ENCODE measurements at places on chromosomes 12 and 14.

DNA sequence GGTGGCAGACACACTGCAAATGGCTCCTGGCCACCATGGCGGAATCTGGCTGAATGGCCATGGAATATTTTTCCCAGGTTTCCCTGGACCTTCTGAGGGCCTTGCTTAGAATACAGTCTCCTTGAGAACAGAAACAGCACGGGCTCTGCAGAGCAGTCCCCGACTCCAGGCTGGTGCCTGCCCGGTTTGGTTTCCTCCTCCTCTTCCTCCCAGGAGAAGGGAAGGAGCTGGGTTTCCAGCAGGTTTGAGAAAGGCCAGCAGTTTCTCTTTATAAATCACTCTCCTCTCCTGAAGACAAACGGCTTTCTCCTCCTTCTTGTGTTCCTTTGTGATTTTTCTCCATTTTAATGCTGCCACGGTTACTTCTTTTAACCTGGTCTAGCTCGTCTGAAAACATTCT is 106.8 kb upstream of the RFLNA start:
- no peak for DNase-seq

GRCh38 chr12:52307836-52308805 is 13.1 kb downstream of the KRT83 start:
- peak; percentile 48 for DNase-seq

GRCh38 chr14:67623114-67623513 is 3.4 kb downstream of the ARG2 start:
- peak; percentile 43 for DNase-seq

GRCh38 chr14:66076176-66076575 is 410.0 kb upstream of the CCDC196 start:
- DNase-seq = no peak

GRCh38 chr12:104049903-104050356 is at the start of gene GLT8D2:
GLT8D2 (minus strand) TSS chr12:104050187; CDS start chr12:104019648, 30,539 bp downstream.
- DNase-seq = peak; percentile 82

- DNase-seq = no peak
Measured at GRCh38 chr14:94483729-94484275, 7.8 kb upstream of the SERPINA9 start.

- no peak for DNase-seq
Measured at GRCh38 chr14:103836976-103837725, 10.2 kb downstream of the PPP1R13B start.

GRCh38 chr12:75080582-75080981 is 129.1 kb downstream of the KCNC2 start:
- DNase-seq = no peak

- DNase-seq = no peak
Measured at GRCh38 chr12:1907652-1908611, 10.5 kb downstream of the CACNA2D4 start.

- peak; percentile 2 for DNase-seq
Measured at GRCh38 chr14:39467889-39468524, 35.8 kb upstream of the FBXO33 start.

GRCh38 chr12:70549340-70550179 is 87.7 kb downstream of the PTPRB start:
- no peak for DNase-seq

DNA sequence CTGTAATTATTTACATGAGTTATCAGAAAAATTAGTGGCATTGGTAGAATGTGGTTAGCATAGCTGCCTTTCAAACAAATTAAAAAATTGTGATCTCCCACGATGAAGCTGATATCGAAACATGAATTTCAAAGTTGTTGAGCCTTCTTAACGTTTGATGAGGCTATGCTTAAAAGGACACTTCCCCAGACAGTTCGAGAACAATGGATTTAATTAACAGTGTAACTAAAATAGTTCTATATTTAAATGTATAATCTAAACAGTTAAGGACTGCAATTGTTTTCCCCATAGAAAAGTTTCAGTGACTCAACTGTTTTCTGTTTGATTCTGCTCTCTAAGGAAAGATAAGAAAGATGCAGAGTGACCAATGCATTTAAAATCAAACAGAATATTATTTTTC is 1.6 kb downstream of the CLEC2B start:
- DNase-seq = no peak

DNA sequence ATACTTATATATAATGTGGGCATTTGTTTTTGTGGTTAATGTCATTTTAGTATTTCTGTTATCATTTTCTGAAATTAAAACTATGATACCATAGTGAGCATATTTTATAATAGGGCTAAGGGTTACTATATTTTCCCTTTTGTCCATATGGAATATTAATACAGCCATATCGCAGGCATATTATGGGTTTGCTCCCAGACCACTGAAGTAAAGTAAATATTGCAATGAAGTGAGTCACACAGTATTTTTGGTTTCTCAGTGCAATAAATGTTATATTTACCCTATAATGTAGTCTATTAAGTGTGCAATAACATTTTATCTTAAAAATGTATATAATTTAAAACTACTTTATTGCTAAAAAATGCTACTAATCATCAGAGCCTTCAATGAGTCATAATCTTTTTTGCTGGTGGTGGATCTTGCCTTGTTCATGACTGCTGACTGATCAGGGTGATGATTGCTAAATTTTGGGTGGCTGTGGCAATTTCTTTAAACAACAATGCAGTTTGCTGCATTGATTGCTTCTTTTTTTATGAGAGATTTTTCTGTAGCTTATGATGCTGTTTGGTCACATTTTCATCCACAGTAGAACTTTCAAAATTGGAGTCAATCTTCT is 1044.5 kb upstream of the NOVA1 start:
- no peak for DNase-seq

DNA sequence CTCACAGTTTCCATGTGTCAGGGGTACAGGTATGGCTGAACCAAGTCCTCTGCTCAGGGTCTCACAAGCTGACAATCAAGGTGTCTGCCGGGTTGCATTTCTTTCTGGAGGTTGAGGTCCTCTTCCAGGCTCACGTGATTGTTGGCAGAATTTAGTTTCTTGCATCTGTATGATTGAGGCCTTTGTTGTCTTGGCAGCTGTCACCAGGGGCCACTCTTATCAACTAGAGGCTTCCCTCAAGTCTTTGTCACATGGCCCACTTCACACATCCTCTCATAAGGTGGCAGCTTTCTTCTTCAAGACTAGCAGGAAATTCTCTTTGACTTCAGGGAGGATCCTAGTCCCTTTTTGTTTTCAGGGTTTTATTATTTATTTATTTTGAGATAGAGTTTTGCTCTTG is 46.0 kb upstream of the FOS start:
- DNase-seq = no peak

DNA sequence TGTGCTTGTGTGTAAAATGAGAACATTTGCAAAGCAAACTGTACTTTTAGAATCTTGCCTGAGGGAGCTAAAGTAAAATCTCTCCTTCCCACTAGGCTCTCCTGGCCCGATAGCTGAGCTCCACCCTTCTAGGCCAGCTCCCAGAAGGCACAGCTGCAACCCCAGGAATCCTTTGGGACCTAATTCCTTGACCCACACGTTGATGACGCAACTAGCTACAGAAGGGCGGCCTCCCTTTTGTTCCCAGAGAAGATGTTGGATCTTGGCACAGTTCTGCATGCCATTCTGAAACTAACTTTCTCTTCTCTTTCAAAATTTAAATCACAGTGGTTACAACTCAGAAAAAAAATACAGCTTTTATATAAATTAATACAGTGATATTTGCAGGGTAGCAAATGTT is 268.1 kb downstream of the EGLN3 start:
- peak; percentile 72 for DNase-seq

- DNase-seq = no peak
Measured at GRCh38 chr12:111296906-111297463, 71.9 kb downstream of the PHETA1 start.

DNA sequence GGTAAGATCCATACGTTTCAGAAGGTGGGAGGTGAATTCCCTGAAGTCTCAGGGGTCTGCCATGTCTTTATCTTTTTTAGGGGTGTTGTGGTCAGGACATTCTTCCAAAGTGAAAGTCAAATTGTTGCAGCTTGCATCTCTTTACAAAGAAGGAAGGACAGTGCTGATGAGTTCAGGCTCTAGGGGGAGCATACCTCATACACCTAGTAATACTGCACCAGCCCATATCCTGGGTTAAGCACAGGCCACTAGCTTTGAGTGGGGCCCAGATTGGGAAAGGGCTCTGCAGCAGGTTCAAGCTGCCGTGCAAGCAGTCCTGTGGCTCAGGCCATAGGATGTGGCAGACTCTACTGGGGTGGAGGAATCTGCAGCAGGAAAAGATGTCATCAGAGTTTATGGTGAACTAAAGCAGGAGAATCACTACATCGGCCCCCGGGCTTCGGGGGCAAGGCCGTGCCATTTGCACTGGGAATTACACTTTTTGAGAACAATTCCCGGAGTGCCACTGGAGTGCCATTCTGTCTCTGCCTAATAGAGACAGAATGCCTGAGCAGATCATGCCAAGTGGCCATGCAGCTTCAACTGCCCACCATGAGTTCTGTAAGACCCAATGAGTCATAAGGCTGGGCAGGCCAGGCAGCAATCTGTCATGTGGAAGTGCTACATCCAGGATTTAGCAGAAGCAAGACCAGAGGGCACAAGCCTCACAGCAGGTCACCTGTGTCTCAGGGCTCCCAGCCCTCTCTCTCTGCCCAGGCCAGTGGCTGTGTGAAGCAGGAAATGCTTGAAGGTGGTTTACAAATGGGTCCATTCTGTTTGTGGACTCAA is 32.3 kb downstream of the DIO3 start:
- no peak for DNase-seq

- peak; percentile 80 for DNase-seq
Measured at GRCh38 chr12:46556819-46557524, 184.4 kb upstream of the SLC38A2 start.

GRCh38 chr14:69045857-69046475 is 66.9 kb upstream of the ACTN1 start:
- DNase-seq = no peak

DNA sequence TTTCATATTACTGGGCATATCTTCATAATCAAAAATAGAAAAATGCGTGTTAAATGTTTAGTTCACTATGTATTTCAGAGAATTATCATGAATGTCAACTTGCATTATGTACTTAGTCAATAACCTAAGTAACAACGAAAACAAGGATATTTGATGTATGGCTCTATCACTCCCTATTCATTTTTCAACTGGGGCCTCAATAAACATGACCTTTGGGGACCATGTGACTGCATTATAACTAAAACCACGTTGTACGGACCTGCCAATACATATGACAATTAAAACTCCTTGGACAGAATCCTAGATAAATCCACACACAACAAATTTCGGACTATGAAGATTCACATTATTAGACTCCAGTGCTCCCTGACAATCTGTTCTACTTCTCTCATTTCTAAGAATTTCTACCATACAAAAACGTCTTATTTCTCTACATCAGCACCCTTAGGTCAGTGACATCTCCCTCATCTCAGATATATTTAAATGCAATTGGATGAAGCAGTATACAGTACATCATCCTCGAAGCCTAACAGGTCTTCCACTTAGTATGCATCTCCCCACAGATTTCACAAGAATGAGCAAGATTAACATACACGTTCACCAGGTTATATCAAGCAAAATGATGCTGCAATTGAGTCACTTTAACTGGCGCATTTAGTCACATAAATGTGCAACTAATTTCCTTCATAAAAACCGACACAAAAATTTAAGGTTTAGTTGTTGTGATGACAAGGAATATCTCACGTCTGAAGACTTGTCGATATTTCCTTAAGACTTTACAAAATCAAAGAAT is 1.5 kb downstream of the UBE2N start:
- DNase-seq = peak; percentile 16

GRCh38 chr12:80708259-80708974 is 983 bp downstream of the MYF6 start:
- DNase-seq = peak; percentile 71

DNA sequence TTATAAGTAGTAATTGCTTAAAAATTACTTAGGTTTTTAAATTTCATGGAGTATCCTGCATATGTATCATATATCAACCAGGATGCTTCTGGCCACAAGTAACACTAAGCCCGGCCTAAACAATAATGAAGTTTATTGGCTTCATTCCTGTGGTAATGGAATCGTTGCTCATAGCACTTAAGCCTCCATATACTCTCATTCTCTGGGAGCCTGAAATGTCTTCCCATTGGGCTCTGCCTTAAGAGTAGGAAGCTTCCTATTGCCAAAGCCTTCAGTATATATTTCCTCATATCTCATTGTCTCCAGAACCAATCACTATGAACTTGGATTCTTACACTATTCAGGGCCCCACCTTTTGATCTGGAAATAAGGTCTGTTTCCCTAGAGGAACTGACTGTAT is 83.8 kb upstream of the DNM1L start:
- DNase-seq = no peak

- DNase-seq = no peak
Measured at GRCh38 chr12:47801170-47801903, 18.4 kb downstream of the HDAC7 start.

DNA sequence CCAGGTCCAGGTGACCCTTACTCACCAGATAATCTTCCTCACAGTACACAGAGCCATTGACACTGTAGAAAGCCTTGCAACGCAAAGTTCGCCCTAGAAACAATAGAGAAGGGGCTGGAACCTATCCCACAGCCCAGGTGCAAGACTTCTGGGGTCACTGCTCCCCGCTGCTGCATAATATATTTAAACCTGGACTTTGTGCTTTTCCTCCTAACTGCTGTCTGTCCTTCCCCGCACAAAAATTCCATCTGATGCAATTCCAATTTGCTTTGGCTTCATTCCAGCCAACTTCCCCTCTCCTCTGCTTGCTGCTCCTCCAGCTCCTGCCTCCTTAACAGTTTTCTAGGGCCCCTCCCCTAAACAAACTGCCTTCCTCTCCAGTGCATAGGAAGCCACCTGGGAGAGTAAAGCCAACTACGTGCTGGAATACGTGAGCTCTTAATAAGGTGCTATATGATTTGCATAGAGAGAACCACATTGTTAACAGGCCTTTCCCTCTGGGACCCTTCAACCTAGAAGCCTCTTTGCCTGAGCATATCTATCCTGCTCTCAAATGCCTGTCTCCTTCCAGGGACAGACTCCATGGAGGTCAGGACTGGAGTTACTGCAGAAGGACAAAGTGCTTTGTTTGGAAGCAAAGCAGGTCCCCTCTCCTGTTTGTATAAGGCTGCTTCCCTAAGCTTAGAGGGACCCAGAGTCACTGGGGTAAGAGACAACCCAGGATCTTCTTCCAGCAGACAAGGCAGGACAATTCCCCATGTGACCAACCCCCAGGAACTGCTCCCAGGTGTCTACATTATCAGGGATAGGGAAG is 5.5 kb downstream of the AJUBA start:
- no peak for DNase-seq

DNA sequence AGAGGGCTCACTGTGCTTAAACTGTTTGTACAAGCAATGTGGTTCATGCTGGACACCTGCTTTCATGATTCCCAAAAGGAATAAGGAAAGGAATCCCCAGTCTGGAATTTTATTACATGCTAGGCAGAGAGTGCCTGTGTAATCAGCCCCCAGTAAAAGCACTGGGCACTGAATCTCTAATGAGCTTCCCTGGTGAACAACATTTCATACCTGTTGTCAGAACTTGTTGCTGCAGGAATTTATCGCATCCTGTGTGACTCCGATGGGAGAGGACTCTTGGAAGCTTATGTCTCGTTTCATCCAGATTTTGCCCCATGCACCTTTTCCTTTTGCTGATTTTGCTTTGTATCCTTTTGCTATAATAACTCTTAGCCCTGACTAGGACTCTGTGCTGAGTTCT is 190.2 kb upstream of the HMGA2 start:
- DNase-seq = no peak

Data from muscle of back (tissue), 13 donors.